ENCODE measurements at places on chromosomes 5 and 9.

- DNase-seq, result no peak
These were observed 58.5 kb downstream of the AP3B1 start for GRCh38 chr5:78236046-78236445.

GRCh38 chr5:160284291-160284873, 28.0 kb downstream of the CCNJL start:
- no peak for DNase-seq

DNA sequence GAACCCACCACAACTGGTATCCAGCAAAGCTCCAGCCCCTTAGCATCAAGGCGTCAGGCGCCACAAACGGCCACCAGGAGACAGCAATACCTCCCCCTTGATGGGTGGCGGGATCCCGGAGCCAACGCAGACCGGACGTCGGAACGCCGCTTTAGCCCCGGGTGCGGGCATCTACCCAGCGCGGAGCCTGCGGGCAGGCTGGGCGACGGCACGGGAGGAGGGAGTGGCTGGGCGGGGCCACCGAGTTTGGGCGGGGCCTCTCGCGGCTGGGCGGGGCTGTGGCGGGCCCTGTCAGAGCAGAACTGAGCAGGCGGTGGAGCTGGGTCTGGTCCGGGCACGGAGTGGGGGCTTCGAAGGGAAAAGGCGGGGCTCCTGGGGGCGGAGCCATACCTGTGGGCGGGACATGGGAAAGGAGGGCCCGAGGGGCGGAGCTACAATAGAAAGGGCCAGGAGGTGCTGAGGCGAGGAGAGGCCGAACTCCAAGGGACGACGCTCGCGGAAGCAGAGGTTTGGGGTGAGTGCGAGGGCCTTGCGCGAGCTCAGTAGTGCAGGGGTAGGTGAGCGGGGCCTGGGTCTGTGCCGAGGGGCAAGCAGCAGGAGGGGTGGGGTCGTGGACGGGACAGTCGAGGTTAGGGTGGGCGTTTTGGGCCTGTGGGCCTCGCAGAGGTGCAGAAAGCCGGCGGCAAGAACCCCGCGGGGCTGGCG, 40.2 kb upstream of the GARNL3 start:
- peak; percentile 76 for DNase-seq

GRCh38 chr9:105132606-105133005, 111.8 kb upstream of the SLC44A1 start:
- DNase-seq, result no peak

- DNase-seq, result no peak
These were observed 601.8 kb downstream of the CCDC171 start for GRCh38 chr9:16154521-16155078.

- DNase-seq, result no peak
These were observed 102.2 kb upstream of the SLCO6A1 start for GRCh38 chr5:102600964-102601363.

DNA sequence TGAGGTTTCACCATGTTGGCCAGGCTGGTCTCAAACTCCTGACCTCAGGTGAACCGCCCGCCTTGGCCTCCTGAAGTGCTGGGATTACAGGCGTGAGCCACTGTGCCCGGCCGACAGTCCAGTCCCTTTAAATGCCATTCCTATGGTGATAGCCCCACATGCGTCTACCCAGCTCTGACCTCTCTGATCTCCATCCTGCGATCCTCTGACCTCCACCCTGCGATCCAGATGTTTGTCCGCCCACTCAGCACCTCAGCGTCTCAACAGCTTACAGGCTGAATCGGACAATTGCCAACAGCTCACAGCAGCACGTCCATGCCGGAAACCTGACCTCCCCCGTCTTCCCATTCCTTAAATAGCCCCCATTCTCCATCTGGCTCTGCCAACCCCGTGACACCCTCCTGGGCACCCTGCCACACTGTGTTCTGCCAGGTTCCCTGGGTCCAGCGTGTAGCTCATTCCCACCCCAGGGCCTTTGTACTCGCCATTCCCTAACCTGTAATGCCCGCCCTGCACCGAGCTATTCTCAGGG, 44.0 kb upstream of the RNU6ATAC start:
- no peak for DNase-seq

DNA sequence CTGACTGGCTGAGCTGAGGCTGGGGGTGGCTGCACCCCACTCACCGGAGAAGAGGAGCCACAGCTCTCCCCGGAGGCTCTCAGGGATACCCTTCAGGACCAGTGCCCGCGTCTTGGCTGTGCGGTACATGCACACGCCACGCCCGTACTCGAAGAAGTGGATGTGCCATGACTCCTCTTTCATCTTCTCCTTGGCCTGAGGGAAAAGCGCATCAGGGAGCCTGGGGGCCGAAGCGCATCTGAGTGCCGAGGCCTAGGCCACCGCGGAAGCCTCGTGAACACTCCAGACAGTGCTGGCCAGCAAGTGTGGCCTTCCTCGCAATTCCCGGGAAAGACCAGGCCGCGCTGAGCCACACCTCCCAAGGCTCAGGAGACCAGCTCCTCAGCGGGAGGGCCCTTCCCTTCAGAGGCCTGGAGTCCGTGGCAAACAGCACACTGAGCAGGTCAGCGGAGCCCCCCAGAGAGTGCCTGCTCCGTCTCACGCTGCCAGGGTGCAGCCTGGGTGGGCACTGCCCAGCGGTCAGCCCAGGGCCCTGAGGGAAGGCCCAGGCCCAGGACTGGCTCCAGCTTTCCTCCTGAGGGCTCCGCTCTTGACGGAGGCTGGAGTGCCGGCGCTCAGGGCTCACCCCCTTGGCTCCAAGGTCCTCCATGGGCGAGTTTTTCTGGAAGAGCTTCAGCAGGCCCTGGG, 20.5 kb upstream of the MRNIP start:
- DNase-seq, result no peak

- no peak for DNase-seq
These were observed 1931.0 kb downstream of the EFNA5 start for GRCh38 chr5:105739732-105740131.

- no peak for DNase-seq
These were observed 10.4 kb upstream of the CXCL14 start for GRCh38 chr5:135589152-135589551.

- no peak for DNase-seq
These were observed 88.6 kb downstream of the PPP2R2B start for GRCh38 chr5:146789712-146790653.

- DNase-seq, result no peak
These were observed 143.8 kb downstream of the MAST4 start for GRCh38 chr5:66739951-66740350.

GRCh38 chr5:15004506-15004905, 132.9 kb upstream of the ANKH start:
- DNase-seq, result no peak
